ENCODE measurements at places on chromosomes 13 and 19.
A peak's percentile ranks its signal among the peaks of the same experiment; 100 is the strongest.

DNA sequence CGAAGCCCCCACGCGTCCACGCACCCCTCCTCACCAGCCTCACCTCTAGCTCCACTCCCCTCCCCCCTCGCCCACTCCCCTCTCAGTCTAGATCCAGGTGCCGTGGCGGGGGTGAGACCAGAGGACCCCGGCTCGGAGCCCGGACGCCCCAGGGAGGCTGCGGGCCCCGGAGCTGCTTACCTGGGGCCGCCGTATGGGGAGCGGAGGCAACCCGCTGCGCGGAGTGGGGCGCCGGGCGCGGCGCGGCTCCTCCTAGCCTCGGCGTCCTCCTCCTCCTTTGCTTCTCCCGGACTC is 353 bp downstream of the ENOX1 start:
- no peak for DNase-seq

GRCh38 chr13:109768616-109769015 is 17.8 kb downstream of the IRS2 start:
- no peak for DNase-seq

- no peak for DNase-seq
Measured at GRCh38 chr19:51676566-51677083, 16.5 kb upstream of the SPACA6 start.

- DNase-seq: peak; percentile 28
Measured at GRCh38 chr19:48400018-48400742, 6.7 kb downstream of the GRIN2D start.

DNA sequence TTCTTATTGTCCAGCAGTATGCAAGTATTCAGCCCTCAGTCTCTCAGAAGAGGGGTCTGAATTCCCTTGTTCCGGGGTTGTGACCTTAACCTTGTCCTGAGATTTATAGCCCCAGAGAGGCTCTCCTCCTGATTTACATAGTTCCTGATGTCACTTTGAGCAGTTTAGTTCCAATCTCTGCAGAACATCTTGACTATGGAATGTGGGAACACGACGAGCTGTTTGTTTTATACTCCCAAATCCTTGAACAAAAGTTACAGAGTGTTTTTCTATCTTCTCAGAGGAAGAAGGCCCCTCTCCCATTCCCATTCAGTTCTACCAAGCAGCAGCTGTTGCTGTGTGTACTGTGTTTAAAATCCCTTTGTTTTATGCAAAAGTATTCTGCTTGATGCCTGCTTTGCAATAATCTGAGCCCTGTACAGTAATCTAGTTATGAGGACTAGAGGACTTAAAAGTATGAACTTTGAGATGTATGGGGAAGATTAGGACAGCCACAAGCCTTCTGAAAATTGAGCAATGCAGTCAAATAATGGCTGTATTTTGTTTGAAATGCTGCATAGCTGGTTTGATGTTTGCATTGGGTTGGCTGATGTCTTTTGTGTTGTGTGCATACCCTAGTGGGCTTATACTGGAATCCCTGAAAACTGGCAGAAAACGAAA is 74.7 kb downstream of the KL start:
- no peak for DNase-seq

- DNase-seq: no peak
Measured at GRCh38 chr13:92901739-92902138, 324.9 kb upstream of the GPC6 start.

GRCh38 chr19:31438401-31439269 is 89.4 kb upstream of the TSHZ3 start:
- DNase-seq: no peak
